ENCODE measurements at places on chromosomes 5 and 9.

GRCh38 chr9:19967888-19968459 is 179.1 kb upstream of the SLC24A2 start:
- DNase-seq, result no peak

- DNase-seq, result no peak
Observed at GRCh38 chr9:70470050-70471015, 55.9 kb upstream of the KLF9 start.

- no peak for DNase-seq
Observed at GRCh38 chr5:80106916-80107315, 71.8 kb downstream of the THBS4 start.

DNA sequence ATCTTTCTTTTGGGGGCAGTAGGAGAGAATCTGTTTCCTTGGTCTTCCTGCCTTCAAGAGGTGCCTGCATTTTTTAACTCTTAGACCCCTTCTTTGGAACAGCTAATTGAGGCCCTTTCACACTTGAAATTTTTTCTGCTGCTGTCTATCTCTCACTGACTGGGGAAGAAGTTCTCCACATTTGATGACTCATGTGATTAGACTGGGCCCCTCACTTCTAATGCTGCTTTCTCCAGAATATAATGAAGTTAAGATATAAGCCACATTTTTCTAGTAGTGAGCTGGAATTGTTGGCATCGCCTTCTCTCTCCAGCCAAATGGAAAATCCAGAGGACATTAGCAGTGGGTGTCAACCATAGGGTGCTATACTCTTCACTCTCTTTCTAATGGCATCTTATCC is 12.4 kb downstream of the ZNF474 start:
- no peak for DNase-seq

- peak; percentile 2 for DNase-seq
Observed at GRCh38 chr5:53480416-53481158, at the start of gene FST. FST (plus strand) TSS chr5:53480629; CDS start chr5:53480792, 163 bp downstream.

DNA sequence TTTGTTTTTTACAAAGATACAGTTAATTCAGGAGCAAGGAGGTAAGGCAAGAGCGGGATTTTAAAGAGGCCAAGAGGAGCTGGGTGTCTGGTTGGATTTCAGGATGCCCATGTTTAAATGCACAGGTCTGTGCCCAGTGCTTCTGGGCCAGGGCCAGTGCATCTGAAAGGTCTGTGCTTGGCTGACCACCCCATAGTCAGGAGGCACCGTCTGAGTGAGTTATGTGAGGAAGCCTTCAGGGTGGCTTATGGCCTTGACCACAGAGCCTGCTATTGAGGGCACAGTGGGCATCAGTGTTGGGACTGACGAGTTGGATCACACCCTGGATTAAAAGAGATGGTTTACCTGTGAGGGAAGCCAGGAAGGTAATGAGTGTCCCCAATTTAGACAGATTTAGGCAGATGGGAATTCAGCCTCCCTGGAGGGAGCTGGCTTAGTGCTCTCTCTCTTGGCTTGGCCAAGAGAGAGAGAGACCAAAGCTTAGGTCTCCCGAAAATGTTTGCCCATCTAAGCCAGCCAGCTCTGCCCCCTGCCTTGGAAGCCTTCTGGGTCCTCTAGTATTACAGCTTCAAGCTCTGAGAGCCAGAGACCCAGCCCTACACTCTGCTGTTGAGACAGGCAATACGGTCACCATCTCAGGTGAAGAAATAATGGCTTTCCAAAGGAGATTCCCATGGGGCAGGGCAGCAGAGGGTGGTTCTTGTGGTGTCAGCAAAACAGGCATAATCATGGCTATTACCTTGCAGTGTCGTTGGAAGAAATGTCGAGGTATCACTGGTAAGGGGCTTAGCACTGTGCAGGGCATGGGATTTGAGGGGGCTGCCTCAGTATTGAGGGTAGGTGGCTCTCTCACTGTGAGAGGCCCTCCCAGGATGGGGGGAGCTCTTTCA is 68.6 kb downstream of the RGS3 start:
- DNase-seq, result no peak

DNA sequence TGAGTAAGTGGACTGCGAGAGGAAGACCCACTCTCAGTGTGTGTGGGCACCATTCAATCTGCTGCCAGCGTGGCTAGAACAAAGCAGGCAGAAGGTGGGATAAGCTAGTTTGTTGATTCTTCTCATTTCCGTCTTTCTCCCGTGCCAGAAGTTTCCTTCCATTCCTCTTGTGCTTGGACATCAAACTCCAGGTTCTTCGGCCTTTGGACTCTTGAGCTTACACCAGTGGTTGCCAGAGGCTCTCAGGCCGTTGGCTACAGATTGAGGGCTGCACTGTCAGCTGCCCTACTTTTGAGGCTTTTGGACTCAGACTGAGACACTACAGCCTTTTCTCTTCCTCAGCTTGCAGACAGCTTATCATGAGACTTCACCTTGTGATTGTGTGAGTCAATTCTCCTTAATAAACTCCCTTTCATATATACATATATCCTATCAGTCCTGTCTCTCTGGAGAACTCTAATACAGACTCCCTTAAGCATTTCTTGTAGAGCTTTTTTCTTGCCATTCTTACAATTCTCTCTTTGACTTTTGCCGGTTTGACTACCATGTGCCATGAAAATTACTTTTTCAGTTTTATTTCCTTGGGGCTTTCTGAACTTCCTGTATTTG is 494.9 kb downstream of the PRR16 start:
- DNase-seq, result no peak

- no peak for DNase-seq
Observed at GRCh38 chr9:96559339-96559943, 60.2 kb downstream of the CDC14B start.

DNA sequence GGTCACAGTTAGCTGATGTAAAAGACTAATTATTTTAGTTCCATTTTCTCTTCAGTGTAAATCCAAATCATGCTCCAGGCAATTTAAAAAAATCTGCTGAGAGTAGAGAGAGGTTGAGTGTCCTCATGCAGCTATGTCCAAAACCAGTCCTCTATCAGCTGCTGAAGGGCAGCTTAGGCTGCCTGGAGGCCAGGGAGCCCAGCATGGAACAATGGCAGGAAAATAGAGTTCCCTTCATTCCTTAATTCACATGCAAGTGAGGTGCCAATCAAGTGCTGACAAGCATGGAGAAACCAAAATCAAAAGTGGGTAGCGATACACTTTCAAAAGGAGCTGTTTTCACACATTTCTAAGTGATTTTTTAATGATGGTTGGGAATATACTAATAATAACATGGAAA is 78.3 kb upstream of the POU5F2 start:
- no peak for DNase-seq
